ENCODE measurements at places on chromosomes 7 and 10. TPM values are rescaled to one million over a fixed set of nuclear protein-coding genes. Genes with fewer than 3 reads are reported as not detected.

ZNF33A gene
- 15.9 TPM for total RNA-seq

CCDC126 gene
- 6.1 TPM for total RNA-seq

TSPAN33 gene
- total RNA-seq, result 9.0 TPM

ASAH2B gene
- total RNA-seq, result 5.5 TPM

TRIM74 gene
- total RNA-seq, result not detected

PARD3 gene
- total RNA-seq, result 22.6 TPM

FAM131B gene
- total RNA-seq, result 0.09 TPM

FBH1 gene
- total RNA-seq, result 38.6 TPM

EN2 gene
- total RNA-seq, result not detected

SFTPA1 gene
- 0.12 TPM for total RNA-seq
